B cell (primary cell): ENCODE measurements at places on chromosomes 3 and 15. TPM values are rescaled to one million over a fixed set of nuclear protein-coding genes. Genes with fewer than 3 reads are reported as not detected.

DNA sequence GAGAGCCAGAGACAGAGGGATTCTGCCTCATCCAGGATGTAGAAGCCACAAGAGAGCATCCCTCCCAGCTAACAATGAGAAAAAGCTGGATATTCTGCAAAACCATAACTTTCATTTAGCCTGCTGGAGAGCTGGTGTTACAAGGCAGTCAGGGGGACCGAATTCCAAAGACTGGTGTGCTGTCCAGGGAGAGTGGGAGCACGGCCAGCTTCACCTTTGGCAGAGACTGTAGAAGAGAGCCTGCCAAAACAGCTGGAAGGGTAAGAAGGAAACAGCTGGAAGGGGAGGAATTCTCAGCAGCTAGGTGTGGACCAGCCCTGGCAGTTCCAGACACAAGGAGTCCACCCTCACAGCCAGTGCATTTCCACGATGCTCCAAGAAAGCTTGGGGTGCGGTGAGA, 109.9 kb upstream of the LINGO1 start:
- DNase-seq: no peak

GRCh38 chr3:64916192-64916798, 228.5 kb upstream of the ADAMTS9 start:
- DNase-seq: no peak

GRCh38 chr15:87633525-87633924, 623.0 kb downstream of the NTRK3 start:
- DNase-seq: no peak

- DNase-seq: no peak
These were observed 73.7 kb downstream of the FILIP1L start for GRCh38 chr3:100040451-100041225.

The TBCCD1 gene
- 12.5 and 15.9 TPM in 2 replicates for polyA plus RNA-seq

GRCh38 chr3:55708242-55708641, 221.1 kb upstream of the WNT5A start:
- DNase-seq: no peak

The KCNMB2 gene
- not detected in 2 replicates for polyA plus RNA-seq

The COMMD4 gene
- 57.9 and 58.0 TPM in 2 replicates for polyA plus RNA-seq

DNA sequence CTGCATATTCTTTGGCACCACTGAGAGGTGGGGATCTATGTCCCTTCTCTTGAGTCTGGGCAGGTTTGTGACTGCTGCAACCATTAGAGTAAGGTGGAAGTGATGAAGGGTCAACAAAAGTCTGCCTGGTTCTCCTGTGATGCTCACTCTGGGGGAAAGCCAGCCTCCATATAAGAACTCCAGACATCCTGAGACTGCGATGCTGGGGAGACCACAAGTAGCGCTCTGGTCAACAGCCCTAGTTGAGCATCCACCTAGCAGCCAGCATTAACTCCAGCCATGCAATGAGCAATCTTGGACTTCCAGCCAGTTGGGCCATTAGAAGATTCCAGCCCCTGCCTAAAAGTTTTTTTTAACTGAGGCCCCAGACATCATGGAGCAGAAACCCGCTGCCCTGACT, 62.8 kb downstream of the SCN11A start:
- no peak for DNase-seq

The ROPN1 gene
- polyA plus RNA-seq: not detected in 2 replicates

- no peak for DNase-seq
These were observed 402.8 kb downstream of the EPHB1 start for GRCh38 chr3:135197856-135198255.

DNA sequence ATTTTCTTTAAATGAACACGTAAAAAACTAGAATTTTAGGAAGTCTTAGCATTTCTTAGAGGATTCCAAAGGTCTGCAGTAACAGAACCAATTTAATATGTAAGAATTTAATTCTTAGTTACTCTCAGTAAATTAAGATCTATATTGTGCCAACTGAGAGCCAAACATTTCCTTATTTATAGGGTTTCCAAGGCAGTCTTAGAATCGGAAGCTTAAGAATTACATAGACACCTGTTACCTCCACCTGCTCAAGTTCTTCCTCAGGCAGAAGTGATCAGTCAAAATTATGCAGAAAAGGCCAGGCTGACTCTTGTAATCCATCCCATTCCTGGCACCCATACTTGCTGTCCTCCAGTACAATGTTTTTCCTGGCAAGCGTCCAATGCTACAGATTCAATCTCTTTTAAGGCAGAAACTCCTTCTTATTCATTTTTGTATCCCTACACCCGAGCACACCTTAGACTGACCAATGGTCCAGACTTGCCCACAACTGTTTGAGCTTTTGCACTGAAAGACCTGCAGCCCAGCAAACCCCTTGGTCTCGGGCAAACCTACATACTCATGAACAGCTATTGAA, 64.3 kb downstream of the NCEH1 start:
- no peak for DNase-seq

DNA sequence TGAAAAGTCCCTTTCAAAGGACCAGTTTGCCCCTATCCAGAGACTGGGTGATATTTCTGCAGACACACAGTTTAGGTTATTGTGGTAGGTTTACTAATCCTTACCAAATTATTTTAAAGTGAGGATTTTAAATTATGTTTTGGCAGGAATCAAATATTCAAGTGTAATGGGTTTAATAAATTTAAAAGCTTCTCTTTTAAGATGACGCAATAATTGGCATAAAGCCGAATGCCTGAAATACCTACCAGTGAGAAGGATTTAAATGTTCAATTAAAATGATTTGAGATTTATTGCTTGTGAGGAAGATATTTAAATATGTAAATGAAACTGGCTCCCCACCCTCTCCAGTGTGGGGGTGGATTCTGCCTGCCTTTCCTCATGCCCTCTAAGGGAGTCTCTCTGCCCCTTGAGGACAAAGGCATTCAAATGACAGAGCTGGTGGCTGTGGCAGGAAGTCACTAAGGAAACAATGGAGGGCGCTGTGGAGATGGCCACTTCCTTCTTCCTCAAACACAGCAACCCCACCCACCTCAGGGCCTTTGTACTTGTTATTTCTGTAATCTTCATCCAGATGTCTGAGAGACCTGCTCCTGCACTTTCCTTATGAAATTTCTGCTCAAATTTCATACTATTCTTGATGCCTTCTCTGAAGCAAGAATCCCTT, 131.7 kb downstream of the TNIK start:
- peak; percentile 4 for DNase-seq

DNA sequence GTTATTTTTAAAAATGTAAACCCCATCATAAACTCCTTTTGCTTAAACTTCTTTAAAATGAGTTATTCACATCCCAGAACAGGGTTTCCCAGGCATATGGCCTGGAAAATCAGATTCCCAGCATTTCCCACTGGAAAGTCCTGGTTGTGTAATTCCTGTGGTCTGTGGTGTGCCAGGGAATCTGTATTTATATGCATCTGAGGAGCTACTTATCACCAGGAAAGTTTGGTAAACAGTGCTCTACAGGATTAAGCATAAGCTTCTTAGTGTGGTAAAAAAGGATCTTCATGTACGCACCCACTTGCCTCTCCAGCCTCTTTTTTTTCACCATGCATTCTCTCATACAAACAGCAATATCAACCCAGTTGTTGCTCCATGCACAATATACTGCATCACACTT, 28.2 kb downstream of the MEIS2 start:
- DNase-seq: no peak

GRCh38 chr3:484341-484740, 287.8 kb downstream of the CHL1 start:
- no peak for DNase-seq

- no peak for DNase-seq
These were observed 693 bp downstream of the DISP2 start for GRCh38 chr15:40358471-40359353.

DNA sequence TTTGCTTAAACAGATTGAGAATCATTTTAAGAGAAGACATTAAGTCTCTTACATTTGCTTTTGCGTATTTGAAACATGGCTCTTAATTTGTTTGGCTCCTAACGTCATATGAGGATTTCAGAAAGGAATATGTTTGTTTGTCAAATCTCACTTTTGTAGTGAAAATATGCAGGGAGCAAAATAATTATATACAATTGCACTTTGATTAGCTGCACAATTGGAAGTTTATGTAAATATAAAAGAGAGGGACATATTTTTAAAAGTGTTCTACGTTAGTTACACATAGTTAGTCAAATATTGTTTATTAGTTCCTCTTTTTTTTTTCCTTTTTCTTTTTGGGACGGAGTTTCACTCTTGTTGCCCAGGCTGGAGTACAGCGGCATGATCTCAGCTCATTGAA, 42.7 kb upstream of the GOLIM4 start:
- no peak for DNase-seq

The CLDN16 gene
- not detected in 2 replicates for polyA plus RNA-seq

GRCh38 chr3:21477541-21478288, 273.3 kb downstream of the ZNF385D start:
- no peak for DNase-seq

The IL17RE gene
- polyA plus RNA-seq: 0.37 and 0.48 TPM in 2 replicates

The BFSP2 gene
- polyA plus RNA-seq: 0.50 and 0.60 TPM in 2 replicates

GRCh38 chr3:26105261-26105660, 315.4 kb downstream of the OXSM start:
- no peak for DNase-seq

GRCh38 chr15:70742928-70743327, 20.4 kb downstream of the UACA start:
- no peak for DNase-seq

DNA sequence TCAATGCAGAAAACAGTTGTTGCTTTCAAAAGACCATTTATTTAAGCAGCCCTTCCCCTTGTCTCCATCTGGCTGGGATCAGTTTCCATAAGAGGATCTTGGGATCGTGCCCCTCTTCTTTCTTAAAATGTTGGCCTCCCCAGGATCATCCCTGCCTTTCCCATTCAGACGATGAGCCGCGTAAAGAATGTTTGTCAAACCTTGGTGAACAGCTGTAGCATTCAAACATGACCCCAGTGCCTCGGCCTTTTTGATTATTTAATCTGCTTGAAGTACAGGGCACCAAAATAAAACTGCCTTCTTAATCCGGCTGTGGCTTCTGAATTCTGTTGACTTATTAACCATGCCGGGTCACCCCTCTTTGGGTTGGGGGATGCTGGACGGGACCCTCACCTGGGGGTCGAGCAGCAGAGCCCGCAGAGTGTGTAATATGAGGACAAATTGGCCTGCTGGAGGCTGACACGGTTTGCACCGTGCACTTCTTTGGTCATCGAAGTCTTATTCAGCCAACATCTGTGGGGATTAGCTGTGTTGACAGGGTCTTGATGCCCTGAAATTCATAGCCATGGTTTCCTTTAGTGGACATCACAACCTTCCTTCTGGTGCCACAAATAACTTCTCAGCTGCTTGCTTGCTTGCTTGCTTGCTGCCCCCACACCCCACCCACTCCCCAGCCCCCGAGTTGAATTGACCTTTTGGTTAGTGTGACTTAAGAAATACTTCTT, at the start of gene LRTM1:
Gene LRTM1 (minus strand): TSS at position 14 of the 725 bp plus-strand sequence. CDS start 148 bp downstream, outside the sequence.
- no peak for DNase-seq

- DNase-seq: no peak
These were observed 76.1 kb upstream of the PHLDB2 start for GRCh38 chr3:111782943-111783342.

GRCh38 chr3:69110941-69111546, 11.4 kb downstream of the LMOD3 start:
- DNase-seq: no peak
